ENCODE measurements at places on chromosomes 5 and 9.

DNA sequence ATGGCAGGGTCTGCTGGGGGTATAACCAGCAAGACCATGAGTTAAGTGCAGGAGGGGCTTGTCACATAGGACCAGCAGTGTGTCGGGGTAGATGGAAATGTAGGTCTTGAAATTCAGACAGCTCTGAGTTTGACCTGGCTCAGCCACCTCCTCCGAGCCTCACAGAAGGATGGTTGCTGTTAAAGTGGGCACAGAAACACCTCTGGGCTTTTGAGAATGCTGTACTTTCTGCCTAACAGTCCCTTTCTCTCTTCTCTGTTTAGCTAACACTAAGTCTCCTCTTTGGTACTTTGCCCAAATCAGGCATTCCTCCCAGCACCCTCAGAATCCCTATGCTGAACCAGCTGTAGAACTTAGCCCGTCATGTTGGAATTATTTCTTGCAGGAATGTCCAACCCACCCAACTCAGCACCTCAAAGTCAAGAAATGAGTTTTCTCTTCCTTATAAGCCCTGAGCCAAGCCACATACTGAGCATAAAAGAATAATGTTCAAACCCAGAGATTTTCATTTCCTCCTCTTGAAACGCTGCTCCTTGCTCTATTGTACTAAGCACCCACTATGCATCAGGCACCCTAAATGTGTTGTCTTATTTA is 41.7 kb upstream of the MATR3 start:
- no peak for DNase-seq

- DNase-seq, result no peak
Observed at GRCh38 chr9:124708074-124708473, 63.0 kb downstream of the NR6A1 start.

GRCh38 chr5:17190242-17190778 is 27.1 kb upstream of the BASP1 start:
- DNase-seq, result no peak

DNA sequence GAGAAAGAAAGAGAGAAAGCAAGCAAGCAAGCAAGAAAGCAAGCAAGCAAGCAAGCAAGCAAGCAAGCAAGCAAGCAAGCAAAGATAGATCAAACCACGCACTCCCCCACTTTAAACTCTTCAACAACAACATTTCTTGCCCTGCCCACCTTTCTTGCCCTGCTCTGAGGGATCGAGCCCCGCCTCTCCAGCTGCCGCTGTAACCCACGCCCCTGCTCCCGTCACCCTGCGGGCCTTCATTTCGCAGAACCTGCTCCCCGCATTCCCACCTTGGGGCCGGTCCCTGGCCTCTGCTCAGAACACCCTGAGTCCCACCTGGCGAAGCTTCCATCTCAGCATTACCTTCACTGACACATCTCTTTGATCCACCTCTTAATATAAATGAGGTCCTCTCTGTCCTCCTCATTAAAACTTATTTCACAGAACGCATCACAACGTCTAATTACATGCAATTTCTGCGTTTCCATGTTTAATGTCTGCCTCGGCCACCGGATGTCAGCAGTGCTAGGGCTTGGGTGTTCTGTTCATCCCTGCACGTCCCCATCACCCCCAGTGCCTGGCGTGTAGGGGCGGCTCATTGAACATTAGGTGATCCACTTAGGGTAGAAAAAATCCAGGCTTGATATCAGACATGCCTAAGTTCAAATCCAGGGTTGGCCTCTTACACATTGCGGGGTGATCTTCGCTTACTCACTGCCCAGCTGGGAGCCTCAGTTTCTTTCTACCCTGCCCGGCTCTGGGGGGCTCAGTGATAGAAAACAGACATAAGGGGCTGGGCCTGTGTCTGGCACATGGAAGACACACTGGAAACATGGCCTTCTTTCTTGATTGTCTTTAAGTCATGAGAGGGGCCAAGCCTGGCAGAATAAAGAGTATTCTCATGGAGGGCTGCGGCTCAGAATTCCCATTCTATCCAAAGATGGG is 187.6 kb downstream of the DAB2IP start:
- no peak for DNase-seq

GRCh38 chr5:176714067-176714466 is 66.8 kb downstream of the TSPAN17 start:
- no peak for DNase-seq

Measured in activated T-cell treated with anti-CD3 and anti-CD28 coated beads for 1 hour (primary cell).